NCI-H524 treated with DMSO at 0.1 percent for 48 hours (cell line): ENCODE measurements at places on chromosomes 2 and 18.

- DNase-seq, result no peak
These were observed 105.5 kb downstream of the GPD2 start for GRCh38 chr2:156541706-156542105.

DNA sequence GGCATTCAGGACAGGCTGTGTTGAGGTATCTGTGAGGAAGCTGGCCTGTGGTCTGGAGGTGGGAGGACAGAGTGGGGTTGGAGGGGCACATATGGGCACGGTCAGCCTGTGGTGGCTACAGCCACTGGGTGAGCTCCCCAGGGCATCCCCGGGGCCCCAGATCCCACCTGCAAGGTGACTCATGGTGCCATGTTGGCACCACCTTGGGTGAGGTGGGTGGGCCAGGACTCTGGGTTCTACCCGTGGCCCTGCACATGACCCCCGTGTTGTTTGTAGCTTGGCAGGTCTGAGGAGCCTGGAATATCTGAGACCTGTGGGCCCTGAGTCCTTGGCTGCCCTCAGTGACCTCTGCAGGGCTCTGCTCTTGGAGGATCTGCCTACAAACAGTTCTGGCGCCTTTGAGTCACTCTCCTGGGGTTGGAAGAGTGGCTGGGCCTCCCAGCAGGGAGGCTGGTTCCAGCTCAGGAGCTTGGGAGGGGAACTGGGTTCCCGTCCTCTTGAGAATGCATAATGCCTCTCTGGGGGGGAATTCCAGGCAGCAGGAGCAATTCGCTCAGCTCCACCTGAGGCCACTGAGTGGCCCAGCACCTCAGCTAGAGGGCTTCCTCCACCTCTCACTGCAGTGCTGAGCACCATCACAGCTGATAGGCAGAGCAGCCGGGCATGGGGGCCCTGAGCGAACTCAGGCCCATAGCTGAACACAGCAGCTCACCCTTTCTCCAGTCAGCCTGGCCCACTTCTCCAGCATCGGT is 105.1 kb downstream of the DYSF start:
- no peak for DNase-seq

DNA sequence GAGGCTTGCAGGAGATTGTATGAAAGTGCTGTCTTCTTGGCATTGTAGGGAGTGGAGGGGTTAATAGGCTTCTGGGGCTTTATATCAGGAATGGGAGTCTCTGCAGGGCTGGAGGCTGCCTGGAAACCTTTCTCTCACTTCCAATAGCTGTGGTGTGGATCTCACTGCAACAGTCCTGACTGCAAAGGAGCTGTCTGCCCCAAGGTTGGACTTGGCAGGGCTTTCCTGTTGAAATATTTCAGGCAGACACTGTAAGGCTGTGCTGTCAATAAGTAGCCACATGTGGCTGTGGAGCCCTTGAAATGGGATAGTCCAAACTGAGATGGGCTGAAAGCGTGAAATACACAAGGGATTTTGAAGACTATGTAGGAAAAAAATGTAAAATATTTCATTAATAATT is 399.1 kb upstream of the SPRED2 start:
- no peak for DNase-seq

DNA sequence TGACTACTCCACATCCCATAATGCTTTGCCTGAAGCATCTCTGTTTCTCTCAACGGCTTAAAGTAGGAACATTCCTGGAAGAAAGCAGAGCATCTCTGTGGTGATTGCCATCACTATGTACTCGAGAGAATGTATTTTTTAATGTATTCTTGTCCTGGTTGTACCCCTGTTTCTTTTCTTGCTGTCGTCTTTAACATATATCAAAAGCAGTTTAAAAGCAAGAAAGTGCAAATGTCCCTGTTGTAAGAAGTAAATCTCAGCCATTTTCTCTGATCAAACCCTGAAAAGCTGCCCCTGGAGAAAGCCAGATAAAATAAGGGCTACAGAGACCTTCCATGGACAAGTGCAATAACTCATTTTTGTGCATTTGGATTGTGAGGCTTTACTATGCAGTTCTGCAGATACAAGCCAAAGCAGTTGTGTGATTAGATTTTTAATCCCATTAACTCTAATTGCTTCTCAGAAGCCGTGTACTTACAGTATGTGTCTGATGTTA is 70.8 kb downstream of the XIRP2 start:
- peak; percentile 5 for DNase-seq

DNA sequence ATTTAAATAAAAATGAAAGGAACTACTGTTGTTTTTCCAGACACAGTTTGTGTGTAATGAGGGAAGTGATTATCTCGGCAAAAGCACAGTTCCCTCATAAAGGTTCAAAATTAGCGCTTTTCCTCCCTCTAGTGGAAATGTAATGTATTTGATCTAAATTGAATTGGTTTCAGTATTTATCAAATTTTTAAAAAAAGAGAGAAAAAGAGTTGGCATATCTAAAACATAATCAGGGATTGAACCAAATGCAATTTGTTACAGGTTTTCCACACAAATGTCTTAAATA is 37.5 kb downstream of the CMPK2 start:
- peak; percentile 19 for DNase-seq

GRCh38 chr2:197200051-197200761 is 110.4 kb downstream of the ANKRD44 start:
- DNase-seq, result no peak

DNA sequence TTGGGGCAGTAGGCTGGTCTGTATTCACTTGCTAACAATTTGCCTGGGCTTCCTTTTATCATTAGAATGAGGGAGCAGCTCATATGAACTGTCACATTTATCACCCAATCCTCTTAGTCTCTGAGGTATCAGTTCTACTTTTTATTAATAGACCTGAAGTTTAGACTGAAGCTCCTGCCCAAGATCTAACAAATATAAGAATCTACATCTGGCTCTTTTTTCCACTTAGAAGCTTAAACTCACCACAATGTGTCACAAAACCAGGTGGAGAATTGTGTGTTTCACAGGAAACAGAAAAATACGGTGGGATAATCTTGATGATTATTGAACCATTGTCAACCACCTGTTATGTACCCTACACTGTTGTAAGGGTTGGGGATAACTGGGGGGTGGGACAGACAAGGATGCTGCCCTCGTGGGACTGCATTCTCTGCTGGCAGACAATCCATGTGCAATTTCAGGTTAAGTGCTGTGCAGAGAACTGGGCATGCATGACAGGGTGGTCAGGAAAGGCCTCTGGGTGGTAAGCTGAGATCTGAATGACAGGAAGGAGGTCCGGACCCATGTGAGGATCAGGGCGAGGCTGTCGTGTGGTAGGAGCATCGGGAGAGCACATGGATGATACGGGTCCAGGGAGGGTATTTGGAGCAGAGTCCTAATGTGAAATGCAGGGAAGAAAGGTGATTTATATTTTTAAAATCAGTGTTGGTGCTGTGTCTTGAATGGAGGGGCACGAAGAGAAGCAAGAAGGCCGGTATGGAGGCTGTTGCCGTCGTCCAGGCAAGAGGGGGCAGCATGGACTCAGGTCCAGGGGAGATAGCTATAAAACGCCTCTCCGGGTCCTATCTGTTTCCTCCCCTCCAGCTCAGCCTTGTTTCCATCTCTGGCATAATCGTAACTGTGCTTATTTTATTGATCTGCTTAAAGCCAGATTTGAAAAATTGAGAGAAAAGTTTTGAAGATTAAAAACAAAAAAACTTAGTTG is 17.6 kb downstream of the MYL12B start:
- no peak for DNase-seq

DNA sequence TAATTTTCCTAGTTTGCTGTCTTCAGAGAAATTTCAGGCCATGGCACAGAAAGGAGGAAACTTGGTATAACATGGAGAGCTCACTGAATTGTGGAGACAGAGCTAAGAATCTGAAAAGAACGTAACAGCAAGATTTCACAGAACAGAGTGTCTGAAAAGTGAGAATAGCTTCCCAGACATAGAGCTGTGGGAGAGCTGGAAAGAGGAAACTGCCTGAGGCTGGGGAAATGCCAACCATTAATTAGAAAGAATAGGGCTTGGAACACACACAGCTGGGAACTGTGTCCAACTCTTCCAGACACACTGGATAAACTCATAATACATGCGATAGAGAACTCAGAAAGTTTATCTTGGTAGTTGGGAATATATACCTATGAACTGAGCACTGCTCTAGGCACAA is 51.6 kb upstream of the KYNU start:
- no peak for DNase-seq

GRCh38 chr2:37774976-37775907 is 103.8 kb upstream of the CDC42EP3 start:
- no peak for DNase-seq

GRCh38 chr2:67625178-67625577 is 228.0 kb downstream of the ETAA1 start:
- no peak for DNase-seq

- no peak for DNase-seq
These were observed 12.5 kb downstream of the GRP start for GRCh38 chr18:59232309-59233016.

GRCh38 chr2:59866436-59866835 is 687.0 kb downstream of the BCL11A start:
- no peak for DNase-seq

GRCh38 chr2:102081606-102082005 is 60.9 kb upstream of the IL1R1 start:
- no peak for DNase-seq
